ENCODE measurements at places on chromosomes 2 and 18.

GRCh38 chr2:75564026-75564688, 3.4 kb upstream of the EVA1A start:
- DNase-seq = no peak

DNA sequence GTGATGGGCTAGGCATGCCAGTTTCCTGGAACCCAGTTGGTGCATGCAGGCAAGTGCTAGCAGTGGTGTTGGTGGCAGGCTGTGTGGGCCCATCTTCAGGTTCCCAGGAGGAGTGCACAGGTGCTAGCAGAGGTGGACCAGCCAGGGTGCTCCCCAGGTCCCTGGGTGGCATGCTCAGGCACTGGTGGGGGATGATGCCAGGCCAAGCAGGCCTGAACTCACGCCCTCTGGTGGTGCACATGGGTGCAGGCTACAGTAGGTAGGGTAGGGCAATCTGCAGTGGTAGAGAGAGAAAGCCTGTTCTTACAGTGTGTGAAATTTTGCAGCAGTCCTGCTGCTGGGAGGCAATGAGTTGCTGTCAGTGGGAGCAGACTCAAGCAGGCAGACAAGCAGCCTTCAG, 1651.8 kb downstream of the DPP10 start:
- DNase-seq = no peak

DNA sequence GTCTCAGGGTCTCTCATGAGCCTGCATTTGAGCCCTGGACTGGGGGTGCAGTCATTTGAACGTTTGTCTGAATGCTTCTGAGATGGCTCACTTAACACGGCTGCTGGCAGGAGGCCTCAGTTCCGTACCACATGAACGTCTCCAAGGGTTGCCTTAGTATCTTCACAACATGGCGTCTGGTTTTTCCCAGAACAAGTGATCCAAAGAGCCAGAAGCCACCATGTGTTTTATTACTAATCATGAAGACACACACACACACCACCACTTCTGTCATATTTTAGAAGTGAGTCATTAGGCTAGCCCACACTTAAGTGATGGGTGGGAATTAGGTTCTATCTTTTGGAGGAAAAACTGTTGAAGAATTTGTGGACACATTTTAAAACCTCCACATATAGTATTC, 15.0 kb upstream of the MYO1B start:
- no peak for DNase-seq

DNA sequence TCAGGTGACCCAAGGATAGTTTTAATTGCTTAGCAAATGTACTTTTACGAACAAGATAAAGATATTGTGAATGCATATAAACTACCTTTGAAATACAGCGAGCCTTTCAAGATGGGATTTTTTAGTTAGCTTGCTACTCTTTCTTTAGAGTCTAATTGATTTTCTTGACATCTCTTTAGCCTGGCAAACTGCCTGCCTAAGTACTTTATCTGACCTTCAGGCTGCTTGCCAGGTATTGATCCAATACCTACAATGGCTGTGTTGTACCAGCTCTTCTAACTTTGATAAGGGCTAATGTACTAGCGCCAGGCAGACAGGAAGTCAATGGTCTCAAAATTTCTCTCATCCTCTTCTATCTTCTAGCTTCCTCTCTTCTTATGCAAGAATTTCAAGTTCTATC, 414.4 kb upstream of the ACVR2A start:
- no peak for DNase-seq

GRCh38 chr18:37554399-37554787, 11.2 kb downstream of the CELF4 start:
- no peak for DNase-seq

DNA sequence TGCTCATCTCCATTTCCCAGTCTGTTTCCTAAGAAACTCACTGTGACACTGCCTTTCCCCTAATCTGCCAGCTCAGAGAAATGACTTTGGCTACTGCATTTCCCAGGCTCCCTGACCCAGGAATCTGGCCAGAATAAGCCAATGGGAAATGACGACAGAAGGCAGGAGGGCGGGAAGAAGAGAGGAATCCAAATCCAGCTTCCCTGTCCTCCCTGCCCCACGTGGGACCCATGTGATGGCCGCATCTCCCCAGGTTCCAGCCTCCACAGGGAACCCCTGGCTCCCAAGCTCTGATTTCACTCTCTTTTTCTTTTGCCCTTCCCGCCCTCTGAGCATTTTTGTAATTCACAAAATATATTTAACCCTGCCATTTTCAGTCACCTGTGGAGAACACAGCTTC, 37.8 kb upstream of the RAB12 start:
- no peak for DNase-seq

- no peak for DNase-seq
Measured at GRCh38 chr2:163171786-163172530, 333.4 kb upstream of the KCNH7 start.

DNA sequence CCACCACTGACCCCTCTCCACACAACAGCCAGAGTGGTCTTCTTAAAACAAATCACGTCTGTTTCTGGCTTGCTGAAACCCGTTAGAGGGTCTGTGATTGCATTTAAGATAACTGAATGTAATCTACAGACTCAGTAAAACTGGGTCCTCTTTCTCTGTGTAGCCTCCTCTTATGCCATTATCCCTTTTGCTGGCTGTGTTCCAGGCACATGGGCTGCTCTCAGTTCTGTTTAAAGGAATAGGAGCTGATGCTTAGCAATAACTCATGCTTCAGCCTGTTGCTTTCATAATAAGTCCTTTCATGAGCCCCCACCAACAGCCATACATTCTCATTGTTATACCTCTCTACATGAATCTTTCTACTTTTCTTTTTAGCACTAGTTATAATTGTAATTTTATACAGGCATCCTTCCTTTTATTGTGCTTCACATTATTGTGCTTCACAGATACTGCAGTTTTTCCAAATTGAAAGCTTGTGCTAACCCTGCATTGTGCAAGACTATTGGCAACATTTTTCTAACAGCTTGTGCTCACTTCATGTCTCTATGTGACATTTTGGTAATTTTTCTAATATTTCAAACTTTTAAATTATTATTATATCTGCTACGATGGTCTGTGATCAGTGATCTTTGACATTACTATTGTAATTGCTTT, 782.6 kb downstream of the MBD2 start:
- DNase-seq = no peak

DNA sequence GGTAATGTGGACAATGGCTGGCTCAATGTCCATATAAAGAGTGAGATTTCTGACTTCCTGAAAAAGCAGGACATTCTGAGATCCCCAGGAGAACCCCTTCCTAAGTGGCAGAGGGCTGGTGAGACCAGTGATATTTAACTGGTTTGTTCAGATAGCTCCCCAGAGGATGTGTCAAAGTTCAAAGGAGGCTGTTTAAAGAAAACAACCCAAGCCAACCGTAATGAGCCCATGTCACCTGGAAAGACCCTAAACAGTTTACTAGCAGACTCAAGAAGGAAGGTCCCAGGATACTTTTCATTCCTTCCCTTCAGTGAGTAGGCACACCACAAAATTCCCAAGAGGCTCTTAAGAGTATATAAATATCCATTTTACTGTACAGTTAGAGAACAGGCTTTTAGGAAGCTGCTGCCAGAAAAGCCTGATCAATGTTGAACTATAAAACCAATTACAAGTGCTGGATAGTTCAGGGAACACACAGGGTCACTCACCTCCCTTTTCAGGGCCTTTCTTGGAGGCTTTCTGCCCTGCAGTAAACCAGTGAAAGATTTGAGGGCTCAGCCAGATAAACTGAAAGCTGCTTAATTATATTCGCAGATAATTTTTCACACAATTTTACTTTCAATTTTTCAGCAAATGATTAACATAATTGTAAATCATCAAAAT, 293.5 kb downstream of the ASXL3 start:
- DNase-seq = no peak

- DNase-seq = no peak
Measured at GRCh38 chr18:25737710-25738311, 352.6 kb downstream of the SS18 start.

DNA sequence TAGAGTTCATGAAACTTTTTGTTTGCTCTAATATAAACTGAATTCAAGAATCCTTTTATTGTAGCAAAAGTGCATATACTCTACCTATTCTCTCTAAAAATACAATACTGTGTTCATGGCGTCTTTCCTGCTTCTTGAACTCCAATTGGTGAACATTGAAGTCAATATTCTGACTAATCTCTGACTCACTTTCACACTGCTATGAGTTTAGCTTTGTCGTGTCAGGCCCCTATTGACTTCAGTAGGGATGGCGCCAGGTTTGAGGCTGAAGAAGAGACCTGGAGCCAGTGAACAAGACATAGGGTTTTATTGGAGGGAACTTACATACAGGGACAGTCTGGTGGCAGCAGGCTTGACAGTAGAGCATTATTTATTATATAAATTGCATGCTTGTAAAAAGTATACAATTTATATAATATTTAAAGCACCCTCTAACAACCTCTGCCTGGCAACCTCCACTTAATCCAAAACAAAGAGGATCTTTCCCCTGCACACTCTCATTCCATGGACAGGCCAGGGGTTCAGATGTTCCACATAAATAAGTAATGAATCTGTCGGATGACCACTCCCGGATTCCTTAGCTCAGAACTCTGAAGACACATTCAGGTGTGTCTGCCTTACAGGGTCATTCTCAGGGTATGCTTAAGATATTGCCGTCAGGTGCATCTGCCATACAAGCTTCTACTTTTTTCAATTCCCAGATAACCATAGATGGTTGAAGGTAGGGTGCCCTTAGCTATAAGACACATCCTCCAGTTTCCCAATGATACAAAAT, 141.0 kb downstream of the CERS6 start:
- DNase-seq = no peak

DNA sequence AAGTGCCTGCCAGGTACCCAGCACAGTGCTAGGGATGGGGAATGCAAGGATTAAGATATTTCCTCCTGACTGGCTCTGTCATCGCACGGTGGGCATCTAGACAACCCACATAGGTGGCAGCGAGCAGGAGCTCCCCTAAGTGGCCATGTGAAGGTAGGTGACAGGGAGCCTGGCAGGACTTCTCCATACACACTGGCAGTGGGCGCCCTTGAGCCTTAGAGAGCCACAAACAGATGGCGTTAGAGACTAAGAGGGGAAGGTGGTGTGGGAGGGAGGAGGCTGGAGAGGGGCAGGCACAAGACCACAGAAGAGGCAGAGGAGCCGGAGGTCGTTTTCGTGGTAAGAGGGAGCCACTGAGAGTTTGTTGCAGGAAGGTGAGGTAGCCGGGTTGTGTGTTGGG, 15.2 kb downstream of the PRELID3A start:
- DNase-seq = no peak

DNA sequence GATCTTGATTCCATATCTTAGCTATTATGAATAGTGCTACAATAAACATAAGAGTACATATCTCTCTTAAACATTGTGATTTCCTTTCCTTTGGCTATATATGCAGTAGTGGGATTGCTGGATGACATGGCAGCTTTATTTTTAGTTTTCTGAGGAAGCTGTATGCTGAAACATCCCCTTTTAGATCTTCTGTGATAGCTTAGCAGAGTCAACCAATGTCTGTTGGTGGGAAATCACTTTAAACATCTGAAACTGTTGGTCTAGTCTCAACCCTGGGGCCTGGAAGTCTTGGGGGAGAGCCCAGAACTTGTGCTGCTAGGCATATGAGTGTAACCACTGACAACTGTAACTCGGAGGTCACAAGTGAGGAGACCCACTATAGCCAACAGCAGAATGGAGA, 378.6 kb upstream of the SLC14A2 start:
- DNase-seq = no peak

GRCh38 chr2:131041402-131042147, 51.7 kb downstream of the FAM168B start:
- DNase-seq = no peak

DNA sequence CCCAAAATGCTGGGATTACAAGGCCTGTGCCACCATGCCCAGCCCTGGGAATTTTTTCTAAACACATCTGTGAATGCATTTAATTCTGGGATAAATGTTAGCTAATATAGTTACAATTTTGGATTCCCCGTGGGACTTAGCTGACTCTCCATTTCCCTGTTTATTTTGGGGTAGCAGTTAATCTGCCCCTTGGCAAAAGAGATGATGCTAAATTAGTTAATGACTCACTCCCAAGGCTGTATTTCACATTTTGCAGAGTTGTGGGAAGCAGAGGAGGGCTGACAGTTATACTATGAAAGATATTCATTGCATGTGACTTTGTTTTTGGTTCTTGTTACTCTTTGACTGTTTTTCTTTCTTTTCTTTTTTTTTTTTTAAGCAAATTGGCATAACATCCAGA, 3.2 kb downstream of the MTHFD2 start:
- no peak for DNase-seq

DNA sequence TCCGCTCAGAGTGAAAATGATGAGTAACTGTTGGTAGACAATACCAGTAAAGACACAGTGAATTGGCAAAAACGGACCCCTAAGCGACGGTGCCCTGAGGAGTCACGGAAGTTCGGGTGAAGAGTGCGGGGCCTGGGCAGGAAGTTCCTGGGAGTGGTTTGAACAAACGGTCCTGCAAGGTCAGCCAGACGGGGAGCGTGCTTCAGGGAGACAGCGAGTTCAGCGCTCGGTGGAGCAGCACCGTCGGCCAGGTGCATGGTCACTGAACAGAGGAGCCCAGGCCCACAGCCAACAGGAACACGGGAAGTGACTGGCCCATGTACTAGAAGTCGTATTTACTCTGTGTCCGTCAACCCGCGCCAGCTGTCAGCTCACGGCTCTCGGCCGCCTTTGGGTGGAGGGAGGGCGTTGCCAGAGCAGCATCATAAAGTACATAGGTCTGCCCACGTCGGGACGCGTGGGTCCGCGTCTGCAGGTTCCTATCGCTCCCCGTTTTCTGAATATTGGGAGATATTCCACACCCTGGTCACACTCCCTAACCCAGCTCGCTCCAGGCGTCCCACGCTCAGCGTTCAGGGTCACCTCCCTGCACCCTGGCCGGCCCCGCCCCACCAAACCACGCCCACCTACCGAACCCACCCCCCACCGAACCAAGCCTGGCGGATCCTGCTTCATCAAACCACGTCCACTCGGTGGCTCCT, 75.6 kb upstream of the UXS1 start:
- DNase-seq = no peak

GRCh38 chr2:198401644-198402043, 597.3 kb downstream of the PLCL1 start:
- no peak for DNase-seq

DNA sequence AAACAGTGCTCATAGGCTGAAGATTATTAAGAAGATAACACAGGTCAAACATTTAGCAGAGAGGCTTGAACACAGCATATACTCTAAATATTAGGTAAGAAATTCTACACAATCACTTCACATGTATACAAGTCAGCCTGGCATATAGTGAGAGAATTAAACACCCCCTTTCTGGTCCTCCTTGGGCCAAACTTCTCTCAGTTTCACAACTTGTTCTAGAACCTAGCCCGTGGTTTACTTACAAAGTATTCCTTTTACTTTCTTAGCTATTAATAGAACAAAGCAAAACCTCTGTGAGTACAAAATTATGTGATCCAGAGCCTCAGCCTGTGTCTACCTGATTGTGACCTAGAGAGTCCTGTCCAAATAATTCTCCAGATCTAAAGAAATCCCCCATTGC, 562.8 kb downstream of the TNS1 start:
- DNase-seq = no peak

DNA sequence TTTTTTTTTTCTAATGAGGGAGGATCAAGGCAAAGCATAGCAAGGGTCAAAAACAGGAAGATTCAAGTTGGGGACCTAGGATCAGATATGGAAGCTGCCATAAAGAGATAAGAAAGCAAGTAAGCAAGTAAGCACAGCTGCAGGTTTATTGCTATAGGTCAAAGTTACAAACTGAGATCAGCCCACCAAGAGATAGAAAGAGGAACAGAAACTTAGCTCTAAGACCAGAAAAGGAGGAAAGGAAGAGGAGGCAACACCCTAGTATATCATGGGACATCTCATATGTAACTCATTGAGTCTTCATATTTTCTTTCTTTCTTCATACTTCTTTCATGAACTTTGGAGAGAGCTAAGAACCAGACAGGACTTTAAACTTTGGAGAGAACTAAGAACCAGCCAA, 295.9 kb upstream of the CRIM1 start:
- DNase-seq = no peak
